NCI-H2081 treated with DMSO at 0.1 percent for 48 hours (cell line): ENCODE measurements at places on chromosomes 13 and 19.

GRCh38 chr19:7975037-7975436 is 30.4 kb downstream of the ELAVL1 start:
- no peak for DNase-seq

DNA sequence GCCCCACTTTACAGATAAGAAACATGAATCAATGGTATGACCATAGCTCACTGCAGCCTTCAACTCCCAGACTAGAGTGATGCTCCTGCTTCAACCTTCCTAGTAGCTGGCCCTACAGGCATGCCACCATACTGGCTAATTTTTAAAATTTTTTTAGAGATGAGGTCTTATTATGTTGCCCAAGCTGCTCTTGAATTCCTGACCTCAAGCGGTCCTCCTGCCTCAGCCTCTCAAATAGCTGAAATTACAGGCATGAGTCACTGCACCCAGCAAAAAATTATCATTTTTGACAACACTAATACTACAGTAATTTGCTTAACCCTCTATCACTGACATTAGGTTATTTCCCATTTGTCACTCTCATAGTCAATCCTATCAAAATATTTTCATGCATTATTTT is 14.7 kb downstream of the CAB39L start:
- DNase-seq = no peak

GRCh38 chr19:14507704-14508542 is 10.3 kb downstream of the DNAJB1 start:
- DNase-seq = no peak

GRCh38 chr13:84741253-84741652 is 859.0 kb upstream of the SLITRK1 start:
- no peak for DNase-seq

GRCh38 chr13:60758637-60759036 is 361.6 kb downstream of the TDRD3 start:
- no peak for DNase-seq

DNA sequence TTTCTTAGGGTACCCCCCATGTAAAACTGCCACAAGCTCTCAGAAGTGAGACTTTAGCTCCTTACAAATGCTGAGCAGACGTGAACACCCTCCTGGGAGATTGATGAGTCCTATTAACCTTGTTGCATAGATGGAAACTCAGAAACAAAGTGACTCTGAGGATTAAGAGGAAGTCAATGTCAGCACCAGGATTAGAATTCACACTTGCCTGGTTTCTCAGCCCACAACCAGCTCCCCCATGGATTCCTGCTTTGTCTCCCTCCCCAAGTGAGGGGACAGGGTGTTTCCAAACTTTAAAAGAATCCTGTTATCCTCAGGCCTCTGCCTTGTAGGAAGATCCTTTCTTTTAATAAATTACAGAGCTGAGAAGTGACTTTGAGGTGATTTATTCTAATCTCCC is 324.4 kb downstream of the NDFIP2 start:
- no peak for DNase-seq
